ENCODE measurements at places on chromosomes 6 and 20. TPM values are rescaled to one million over a fixed set of nuclear protein-coding genes. Genes with fewer than 3 reads are reported as not detected.

ABHD16B gene
- total RNA-seq = not detected

CD93 gene
- total RNA-seq = not detected

BFSP1 gene
- 0.69 TPM for total RNA-seq

NRSN2 gene
- total RNA-seq = 89.3 TPM

RAB44 gene
- total RNA-seq = not detected

RFX6 gene
- not detected for total RNA-seq

SPEF1 gene
- 0.22 TPM for total RNA-seq

MYLK2 gene
- total RNA-seq = 0.69 TPM

HEY2 gene
- total RNA-seq = 2.1 TPM

EYS gene
- total RNA-seq = 13.2 TPM

VSX1 gene
- total RNA-seq = not detected

DPPA5 gene
- total RNA-seq = not detected

COL12A1 gene
- total RNA-seq = 2.4 TPM

ARHGAP40 gene
- total RNA-seq = not detected

SOBP gene
- total RNA-seq = 16.1 TPM

DNA sequence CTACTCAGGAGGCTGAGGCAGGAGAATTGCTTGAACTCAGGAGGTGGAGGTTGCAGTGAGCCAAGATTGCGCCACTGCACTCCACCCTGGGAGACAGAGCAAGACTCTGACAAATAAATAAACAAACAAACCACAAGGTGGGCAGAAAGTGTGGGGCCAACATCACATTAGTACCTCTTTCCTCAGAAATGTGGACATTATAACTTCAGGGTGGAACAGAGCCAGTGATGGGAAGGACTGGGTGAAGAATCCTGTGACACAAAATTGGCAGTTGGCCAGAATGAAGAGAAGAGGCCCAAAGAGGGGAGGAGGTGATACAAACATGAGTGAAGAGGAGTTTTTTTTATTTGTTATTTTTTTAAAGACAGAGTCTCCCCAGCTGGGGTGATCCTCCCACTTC, 50.6 kb downstream of the NUP153 start:
- H3K27me3 ChIP-seq = no peaks in the 10 kb centered on the region
- no peak for DNase-seq
- H3K4me1 ChIP-seq = no peaks in the 10 kb centered on the region
- no peak overlapping the region for H3K4me3 ChIP-seq
- no peak overlapping the region for H3K27ac ChIP-seq

DNA sequence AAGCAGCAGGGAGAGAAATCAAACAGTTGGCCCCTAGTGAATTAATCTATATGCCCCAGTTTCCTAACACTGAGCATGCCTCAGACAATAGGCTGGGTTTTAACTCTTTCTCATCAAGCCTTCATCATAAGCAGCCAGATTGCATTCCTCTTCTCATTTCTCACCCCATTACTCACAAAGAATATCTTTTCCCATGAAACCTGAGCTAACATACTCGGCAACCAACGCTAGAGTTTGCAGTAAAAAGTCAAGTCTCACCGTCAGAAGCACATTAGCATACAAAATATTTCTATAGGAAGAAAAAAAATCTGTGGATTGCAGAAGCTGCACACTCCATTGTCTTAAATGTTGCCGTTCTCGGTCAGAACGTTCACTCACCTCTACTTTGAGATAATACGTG, 429.9 kb upstream of the ARID1B start:
- DNase-seq = no peak
- no peak overlapping the region for H3K4me3 ChIP-seq
- H3K4me1 ChIP-seq = no peaks in the 10 kb centered on the region
- H3K27me3 ChIP-seq = no peaks in the 10 kb centered on the region
- no peak overlapping the region for H3K27ac ChIP-seq

GRCh38 chr6:4299476-4299875, 164.1 kb upstream of the ECI2 start:
- no peak overlapping the region for H3K4me3 ChIP-seq
- H3K27me3 ChIP-seq = peaks cover 2% of the 10 kb centered on the region

DNA sequence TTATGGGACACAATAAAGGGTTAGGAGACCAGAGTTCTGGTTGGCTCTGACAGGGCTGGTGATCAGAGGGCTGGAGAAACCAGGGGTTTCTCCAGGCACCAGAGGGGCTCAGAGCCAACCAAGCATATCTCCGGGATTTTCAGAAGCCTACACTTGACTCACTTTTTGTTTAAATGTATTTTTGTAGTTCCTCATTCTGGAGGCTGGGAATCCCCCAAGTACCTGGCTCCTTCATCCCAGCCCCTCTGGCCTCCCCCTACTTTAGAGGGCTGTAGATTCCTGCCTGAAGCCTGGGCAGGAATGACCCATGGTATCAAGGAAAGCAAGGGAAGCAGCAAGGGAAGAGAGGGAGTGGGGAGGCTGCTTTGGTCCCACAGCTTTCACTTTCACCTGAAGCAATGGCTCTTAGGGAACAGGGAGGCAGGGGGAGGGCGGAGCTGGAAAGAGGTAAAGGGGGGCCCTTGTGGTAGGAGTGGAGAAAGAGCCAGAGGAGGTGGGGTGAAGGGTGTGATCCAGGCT, 973 bp downstream of the CD40 start:
- H3K27me3 ChIP-seq = peaks cover 7% of the 10 kb centered on the region
- H3K27ac ChIP-seq = no peak overlapping the region
- no peak for DNase-seq
- peaks cover 7% of the 10 kb centered on the region for H3K36me3 ChIP-seq
- H3K4me3 ChIP-seq = no peak overlapping the region

GRCh38 chr6:116060572-116061283, at the start of gene FRK:
Gene FRK, minus strand, starts transcription at chr6:116060891. Its CDS starts 580 bp downstream, at chr6:116060311.
- H3K4me1 ChIP-seq = peaks cover 3% of the 10 kb centered on the region
- H3K36me3 ChIP-seq = no peaks in the 10 kb centered on the region
- H3K4me3 ChIP-seq = no peak within 1 kb of the TSS
- no peak for DNase-seq

GRCh38 chr6:26243752-26244151, 121.2 kb upstream of the BTN3A2 start:
- H3K36me3 ChIP-seq = no peaks in the 10 kb centered on the region
- peaks cover 4% of the 10 kb centered on the region for H3K27me3 ChIP-seq
- H3K4me3 ChIP-seq = no peak overlapping the region
- H3K27ac ChIP-seq = no peak overlapping the region
- no peaks in the 10 kb centered on the region for H3K4me1 ChIP-seq

DNA sequence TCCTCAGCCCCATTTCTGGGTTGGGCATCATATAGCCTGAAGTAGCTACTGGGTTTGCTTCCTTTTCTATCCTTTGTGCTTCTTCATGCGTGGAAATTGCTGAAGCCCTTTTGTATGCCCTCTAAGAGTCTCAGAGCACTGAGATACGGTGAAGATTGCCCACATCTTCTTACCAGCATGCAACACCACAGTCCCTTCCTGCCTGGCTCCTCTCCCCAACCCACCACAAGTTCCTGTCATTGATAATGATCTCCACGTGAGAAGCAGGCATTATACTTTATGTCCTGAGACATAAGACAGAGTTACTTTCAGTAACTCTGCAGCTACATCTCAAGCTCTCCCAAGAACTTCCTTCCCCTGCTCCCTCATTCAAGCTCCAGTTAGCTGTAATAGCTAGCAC, 15.8 kb upstream of the PLCB4 start:
- no peak for DNase-seq
- no peaks in the 10 kb centered on the region for H3K4me1 ChIP-seq
- H3K27ac ChIP-seq = no peak overlapping the region
- H3K27me3 ChIP-seq = peaks cover 1% of the 10 kb centered on the region

- H3K36me3 ChIP-seq = no peaks in the 10 kb centered on the region
- H3K27me3 ChIP-seq = peaks cover 2% of the 10 kb centered on the region
- no peak overlapping the region for H3K4me3 ChIP-seq
- peak; percentile 32 for DNase-seq
- no peak overlapping the region for H3K27ac ChIP-seq
Measured at GRCh38 chr6:46781478-46782378, 11.5 kb upstream of the MEP1A start.

DNA sequence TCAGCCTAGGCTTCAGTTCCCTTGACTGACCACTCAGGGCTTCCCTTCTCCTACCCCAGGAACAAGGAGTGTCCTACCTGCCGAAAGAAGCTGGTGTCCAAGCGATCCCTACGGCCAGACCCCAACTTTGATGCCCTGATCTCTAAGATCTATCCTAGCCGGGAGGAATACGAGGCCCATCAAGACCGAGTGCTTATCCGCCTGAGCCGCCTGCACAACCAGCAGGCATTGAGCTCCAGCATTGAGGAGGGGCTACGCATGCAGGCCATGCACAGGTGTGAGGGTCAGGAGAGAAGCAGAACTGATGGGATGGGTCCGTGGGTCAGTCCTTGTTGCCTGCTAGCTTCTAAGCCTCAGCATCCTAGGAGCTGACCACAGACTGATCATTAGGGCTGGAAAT, 1.6 kb downstream of the RING1 start:
- no peak for DNase-seq
- no peak overlapping the region for H3K27ac ChIP-seq
- H3K27me3 ChIP-seq = peaks cover 24% of the 10 kb centered on the region
- H3K4me3 ChIP-seq = peak overlapping the region; percentile 93

DNA sequence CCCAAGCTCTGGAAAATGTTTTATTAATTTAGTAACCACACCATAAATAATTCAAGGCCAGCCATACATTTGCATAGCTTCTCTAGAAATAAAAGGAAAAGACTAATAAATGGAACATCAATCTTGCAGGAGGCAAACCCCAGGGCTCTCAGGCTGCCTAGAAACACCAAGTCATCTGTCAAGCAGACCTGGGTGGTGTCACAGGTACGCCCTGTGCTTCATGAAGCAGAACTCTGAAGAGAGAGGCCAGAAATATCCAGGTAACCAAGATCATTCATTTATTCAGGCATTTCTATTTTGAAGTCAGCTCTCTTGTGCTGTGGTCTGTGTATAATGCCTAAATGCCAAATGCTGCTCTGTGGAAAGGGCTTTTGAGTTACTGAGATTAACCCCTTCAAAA, 45.3 kb upstream of the ARMH2 start:
- H3K27me3 ChIP-seq = peaks cover 4% of the 10 kb centered on the region
- peaks cover 17% of the 10 kb centered on the region for H3K36me3 ChIP-seq

- H3K27ac ChIP-seq = no peak overlapping the region
- no peaks in the 10 kb centered on the region for H3K36me3 ChIP-seq
- H3K4me1 ChIP-seq = peaks cover 24% of the 10 kb centered on the region
- H3K27me3 ChIP-seq = no peaks in the 10 kb centered on the region
Measured at GRCh38 chr6:36131511-36132245, 1.4 kb downstream of the MAPK13 start.

GRCh38 chr20:41902346-41902745, 284.2 kb upstream of the CHD6 start:
- no peak for DNase-seq
- H3K4me1 ChIP-seq = peaks cover 9% of the 10 kb centered on the region
- peaks cover 4% of the 10 kb centered on the region for H3K36me3 ChIP-seq
- no peak overlapping the region for H3K27ac ChIP-seq
- H3K27me3 ChIP-seq = no peaks in the 10 kb centered on the region

- H3K4me3 ChIP-seq = no peak overlapping the region
- DNase-seq = no peak
- peaks cover 5% of the 10 kb centered on the region for H3K36me3 ChIP-seq
- peaks cover 3% of the 10 kb centered on the region for H3K27me3 ChIP-seq
- no peaks in the 10 kb centered on the region for H3K4me1 ChIP-seq
- no peak overlapping the region for H3K27ac ChIP-seq
Measured at GRCh38 chr20:18380908-18381529, 85.8 kb downstream of the DZANK1 start.

DNA sequence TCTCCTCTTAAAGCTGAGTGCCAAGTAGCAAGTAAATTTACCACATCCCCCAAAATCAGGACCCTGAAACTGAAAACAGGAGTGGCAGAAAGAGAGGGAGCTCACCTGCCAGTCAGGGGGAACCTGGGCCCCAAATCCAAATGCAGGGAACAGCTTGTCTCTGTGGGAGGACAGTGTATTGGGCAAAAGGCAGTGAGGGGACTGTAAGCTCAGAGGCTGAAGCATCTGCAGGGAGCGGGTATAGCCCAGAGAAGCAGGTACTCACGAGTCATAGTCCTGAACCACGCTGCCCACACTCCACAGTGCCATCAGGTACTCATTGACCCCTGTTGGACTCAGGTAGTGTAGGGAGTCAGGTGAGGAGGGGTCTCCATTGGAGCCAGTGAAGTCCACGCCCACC, 15.0 kb downstream of the SPAG4 start:
- no peak overlapping the region for H3K4me3 ChIP-seq
- peaks cover 4% of the 10 kb centered on the region for H3K36me3 ChIP-seq
- no peak overlapping the region for H3K27ac ChIP-seq
- H3K27me3 ChIP-seq = peaks cover 4% of the 10 kb centered on the region

- no peaks in the 10 kb centered on the region for H3K36me3 ChIP-seq
- no peak overlapping the region for H3K27ac ChIP-seq
- H3K27me3 ChIP-seq = no peaks in the 10 kb centered on the region
- no peaks in the 10 kb centered on the region for H3K4me1 ChIP-seq
- H3K4me3 ChIP-seq = no peak overlapping the region
- DNase-seq = no peak
Measured at GRCh38 chr6:132780770-132781371, 17.6 kb downstream of the SLC18B1 start.
